ENCODE measurements at places on chromosomes 4 and X. TPM values are rescaled to one million over a fixed set of nuclear protein-coding genes. Genes with fewer than 3 reads are reported as not detected.

The MAGEB17 gene
- total RNA-seq: not detected

The CT47B1 gene
- total RNA-seq: not detected

The IL1RAPL2 gene
- not detected for total RNA-seq

The TEC gene
- 5.4 TPM for total RNA-seq

The PRAF2 gene
- total RNA-seq: 16.1 TPM

The FAM149A gene
- 45.5 TPM for total RNA-seq

The MAGEA4 gene
- total RNA-seq: not detected

The TRIM75 gene
- not detected for total RNA-seq

The UGT2B11 gene
- total RNA-seq: not detected

The TECRL gene
- total RNA-seq: not detected

The RRH gene
- total RNA-seq: 0.34 TPM

The L1CAM gene
- total RNA-seq: 14.2 TPM

The CMC4 gene
- 0.59 TPM for total RNA-seq

The PHKA1 gene
- 7.8 TPM for total RNA-seq

The POU3F4 gene
- not detected for total RNA-seq

The TCEAL2 gene
- not detected for total RNA-seq

The HSFX4 gene
- not detected for total RNA-seq

The MAGEA9B gene
- total RNA-seq: not detected

The SPANXD gene
- total RNA-seq: not detected

The CENPVL1 gene
- not detected for total RNA-seq

The TCEAL6 gene
- not detected for total RNA-seq

The REELD1 gene
- not detected for total RNA-seq

The HSFX3 gene
- not detected for total RNA-seq

The ING2 gene
- 16.1 TPM for total RNA-seq

The PAK3 gene
- 0.50 TPM for total RNA-seq

The SPARCL1 gene
- total RNA-seq: not detected

The ZAR1 gene
- total RNA-seq: not detected

The UGT2A1 gene
- not detected for total RNA-seq

The TRAM1L1 gene
- total RNA-seq: 1.6 TPM

The SPINK2 gene
- total RNA-seq: not detected

The GALNT7 gene
- total RNA-seq: 47.7 TPM

The ASB12 gene
- not detected for total RNA-seq

The STBD1 gene
- total RNA-seq: 3.2 TPM

The UGT2B10 gene
- not detected for total RNA-seq

The MAGED1 gene
- total RNA-seq: 109 TPM

The SPANXA2 gene
- total RNA-seq: not detected

The ACOT9 gene
- 49.6 TPM for total RNA-seq
